ENCODE measurements at places on chromosomes 1 and 21. TPM values are rescaled to one million over a fixed set of nuclear protein-coding genes. Genes with fewer than 3 reads are reported as not detected.

GRCh38 chr1:101295209-101295608, 58.4 kb downstream of the S1PR1 start:
- H3K27me3 ChIP-seq: peaks cover 5% of the 10 kb centered on the region
- H3K4me3 ChIP-seq: no peak overlapping the region
- H3K4me1 ChIP-seq: no peaks in the 10 kb centered on the region

The FMO2 gene
- 0.28 TPM for polyA plus RNA-seq

GRCh38 chr1:54806931-54807611, 5.9 kb upstream of the TTC22 start:
- no peak overlapping the region for H3K4me3 ChIP-seq
- DNase-seq: no peak
- peaks cover 37% of the 10 kb centered on the region for H3K4me1 ChIP-seq
- H3K27ac ChIP-seq: no peak overlapping the region

- no peaks in the 10 kb centered on the region for H3K27me3 ChIP-seq
- no peak overlapping the region for H3K4me3 ChIP-seq
- H3K4me1 ChIP-seq: peaks cover 7% of the 10 kb centered on the region
- H3K27ac ChIP-seq: peak overlapping the region; percentile 16
- peak; percentile 47 for DNase-seq
These were observed 423.5 kb upstream of the PROX1 start for GRCh38 chr1:213564215-213564659.

The FMO4 gene
- 27.1 TPM for polyA plus RNA-seq

- DNase-seq: no peak
- no peaks in the 10 kb centered on the region for H3K36me3 ChIP-seq
- H3K27ac ChIP-seq: no peak overlapping the region
- no peak overlapping the region for H3K4me3 ChIP-seq
- no peaks in the 10 kb centered on the region for H3K4me1 ChIP-seq
These were observed 97.3 kb upstream of the HMCN1 start for GRCh38 chr1:185636848-185637247.

- no peaks in the 10 kb centered on the region for H3K27me3 ChIP-seq
- H3K36me3 ChIP-seq: peaks cover under 1% of the 10 kb centered on the region
- no peak overlapping the region for H3K4me3 ChIP-seq
- H3K27ac ChIP-seq: no peak overlapping the region
- H3K4me1 ChIP-seq: no peaks in the 10 kb centered on the region
These were observed 41.7 kb downstream of the KCNAB2 start for GRCh38 chr1:6087377-6087772.

DNA sequence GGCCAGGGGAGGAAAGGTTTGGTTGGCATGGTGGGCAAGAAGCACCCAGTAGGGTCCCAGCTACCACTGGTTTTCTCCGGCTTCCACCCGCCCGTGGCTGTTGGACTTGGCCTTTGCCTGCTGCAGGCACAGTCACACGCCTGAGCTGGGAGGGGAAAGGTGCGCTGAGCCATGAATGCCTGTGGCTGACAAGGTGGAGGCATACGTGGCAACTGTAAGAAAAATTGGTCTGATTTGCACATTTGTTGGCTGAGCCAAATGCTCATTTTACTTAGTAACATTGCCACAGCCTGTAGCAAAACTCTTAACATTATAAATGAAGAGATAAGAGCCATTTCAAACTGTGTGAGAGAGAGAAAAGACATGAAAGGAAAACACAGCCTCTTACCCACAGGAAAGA, 191.6 kb downstream of the PTPRC start:
- H3K36me3 ChIP-seq: no peaks in the 10 kb centered on the region
- H3K27ac ChIP-seq: no peak overlapping the region
- no peaks in the 10 kb centered on the region for H3K4me1 ChIP-seq
- DNase-seq: no peak
- H3K4me3 ChIP-seq: no peak overlapping the region

The UTS2 gene
- 0.36 TPM for polyA plus RNA-seq

- no peak overlapping the region for H3K4me3 ChIP-seq
- no peak overlapping the region for H3K27ac ChIP-seq
- no peaks in the 10 kb centered on the region for H3K4me1 ChIP-seq
- no peaks in the 10 kb centered on the region for H3K36me3 ChIP-seq
- no peaks in the 10 kb centered on the region for H3K27me3 ChIP-seq
These were observed 96.5 kb upstream of the CAMK1G start for GRCh38 chr1:209486861-209487593.

GRCh38 chr1:42852608-42852980, 6.2 kb downstream of the ZNF691 start:
- H3K4me1 ChIP-seq: no peaks in the 10 kb centered on the region
- peak; percentile 16 for DNase-seq
- no peak overlapping the region for H3K4me3 ChIP-seq
- H3K27ac ChIP-seq: no peak overlapping the region
- no peaks in the 10 kb centered on the region for H3K27me3 ChIP-seq

- no peaks in the 10 kb centered on the region for H3K4me1 ChIP-seq
- DNase-seq: no peak
- no peaks in the 10 kb centered on the region for H3K27me3 ChIP-seq
- H3K27ac ChIP-seq: no peak overlapping the region
These were observed 18.6 kb downstream of the L1TD1 start for GRCh38 chr1:62213075-62213914.

DNA sequence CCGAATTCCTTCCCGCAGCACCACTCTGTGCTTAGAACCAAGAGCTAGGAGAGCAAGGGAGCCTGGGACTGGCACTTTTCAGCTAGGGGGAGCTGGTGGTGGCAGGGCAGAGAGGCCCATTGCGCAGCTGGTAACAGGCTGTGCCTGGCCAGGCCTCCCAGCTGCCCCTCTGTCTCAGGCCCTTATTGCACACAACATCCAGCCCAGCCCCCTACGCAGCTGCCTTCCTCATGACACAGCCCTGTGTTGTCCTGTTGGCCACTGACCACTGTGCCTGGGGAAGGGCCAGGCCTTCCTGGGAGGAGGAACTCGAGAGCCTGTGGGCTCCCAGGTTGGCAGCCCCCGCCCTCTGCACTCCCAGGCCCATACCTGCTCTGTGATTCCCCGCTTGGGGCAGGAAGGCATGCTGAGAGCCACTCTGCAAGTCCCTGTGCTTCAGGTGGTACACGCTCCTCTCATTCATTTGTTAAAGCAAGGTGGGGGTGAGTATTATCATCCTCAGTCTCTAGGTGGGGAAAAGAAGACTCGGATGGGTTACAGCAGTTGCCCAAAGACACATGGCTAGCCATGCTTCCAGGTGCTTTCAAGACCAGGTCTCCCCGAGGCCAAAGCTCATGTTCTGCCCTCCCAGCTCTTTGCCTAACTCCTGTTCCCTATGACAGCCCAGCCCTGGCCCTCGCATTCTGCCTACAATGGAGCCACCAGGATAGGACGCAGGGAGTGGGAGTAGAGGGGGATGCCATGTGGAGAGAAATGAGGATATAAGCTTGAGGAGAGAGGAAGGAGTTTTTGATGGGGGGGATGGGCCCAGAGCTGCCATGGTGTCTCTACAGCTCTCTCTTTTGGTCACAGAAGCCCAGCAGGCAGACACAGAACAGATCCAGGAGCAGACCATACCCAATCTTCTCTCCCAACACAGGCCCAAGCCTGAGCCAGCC, 81.8 kb downstream of the TMEM53 start:
- no peak overlapping the region for H3K27ac ChIP-seq
- no peak overlapping the region for H3K4me3 ChIP-seq
- peaks cover 9% of the 10 kb centered on the region for H3K27me3 ChIP-seq
- peaks cover 26% of the 10 kb centered on the region for H3K4me1 ChIP-seq
- no peak for DNase-seq

GRCh38 chr1:205676597-205676996, 3.7 kb downstream of the SLC45A3 start:
- no peaks in the 10 kb centered on the region for H3K27me3 ChIP-seq
- H3K36me3 ChIP-seq: peaks cover 4% of the 10 kb centered on the region
- peak; percentile 76 for DNase-seq
- H3K4me3 ChIP-seq: no peak overlapping the region
- H3K4me1 ChIP-seq: peaks cover 76% of the 10 kb centered on the region

The TMEM52 gene
- 18.5 TPM for polyA plus RNA-seq

GRCh38 chr21:34520764-34521508, 8.9 kb upstream of the KCNE1 start:
- peaks cover 40% of the 10 kb centered on the region for H3K36me3 ChIP-seq
- no peak for DNase-seq
- peaks cover 50% of the 10 kb centered on the region for H3K4me1 ChIP-seq
- no peaks in the 10 kb centered on the region for H3K27me3 ChIP-seq
- H3K4me3 ChIP-seq: no peak overlapping the region
- H3K27ac ChIP-seq: peak overlapping the region; percentile 87

DNA sequence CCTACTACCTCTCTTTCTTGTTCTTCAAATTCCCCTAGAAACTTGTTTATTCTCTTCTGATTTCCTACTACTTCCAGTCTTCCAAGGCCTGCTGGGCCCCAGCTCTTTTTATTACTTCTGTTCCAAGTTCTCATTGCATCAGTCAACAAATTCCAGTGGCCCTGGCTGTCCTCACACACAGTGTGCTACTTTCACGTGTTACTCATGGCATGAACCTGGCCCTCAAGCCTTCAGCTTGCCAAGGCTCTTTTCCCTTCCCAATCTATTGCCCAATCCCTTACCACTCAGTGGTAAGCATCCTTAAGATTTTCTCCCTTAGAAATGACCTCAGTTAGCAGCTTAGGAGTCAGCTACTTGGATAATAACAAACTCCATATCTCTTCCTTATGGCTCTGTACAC, 613.5 kb downstream of the LMO4 start:
- H3K4me1 ChIP-seq: peaks cover 12% of the 10 kb centered on the region
- DNase-seq: peak; percentile 81
- H3K4me3 ChIP-seq: no peak overlapping the region

GRCh38 chr1:16727190-16728111, 12.9 kb upstream of the RNU1-4 start:
- no peaks in the 10 kb centered on the region for H3K36me3 ChIP-seq
- H3K27me3 ChIP-seq: peaks cover 11% of the 10 kb centered on the region
- no peak overlapping the region for H3K4me3 ChIP-seq
- H3K27ac ChIP-seq: no peak overlapping the region
- no peak for DNase-seq
- no peaks in the 10 kb centered on the region for H3K4me1 ChIP-seq

- H3K27ac ChIP-seq: peak overlapping the region; percentile 82
- H3K4me1 ChIP-seq: peaks cover 16% of the 10 kb centered on the region
- H3K36me3 ChIP-seq: no peaks in the 10 kb centered on the region
These were observed 887 bp downstream of the SLC19A2 start for GRCh38 chr1:169484683-169485430.

The CELA3B gene
- polyA plus RNA-seq: 0.21 TPM

DNA sequence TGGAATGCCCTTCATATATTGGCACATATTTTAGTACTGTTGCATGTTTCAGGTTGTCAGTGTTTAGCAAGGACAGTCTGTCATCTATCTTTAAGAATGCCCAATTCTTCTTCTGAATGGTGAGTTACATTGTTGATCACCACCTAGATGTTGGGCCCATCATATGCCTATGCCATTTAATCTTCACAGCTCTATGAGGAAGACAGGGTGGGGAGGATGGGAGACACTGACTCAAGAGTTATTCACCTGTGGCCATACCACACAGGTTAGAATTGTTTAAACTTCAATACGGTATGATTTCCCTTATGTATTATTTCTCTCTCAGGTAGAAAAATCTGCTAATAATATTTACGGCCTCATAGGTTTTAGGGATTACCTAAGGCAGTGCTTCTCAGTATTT, 44.8 kb downstream of the MPZL1 start:
- no peaks in the 10 kb centered on the region for H3K27me3 ChIP-seq
- no peak overlapping the region for H3K4me3 ChIP-seq
- peaks cover 6% of the 10 kb centered on the region for H3K4me1 ChIP-seq
- no peak overlapping the region for H3K27ac ChIP-seq
- DNase-seq: no peak
- peaks cover 22% of the 10 kb centered on the region for H3K36me3 ChIP-seq

DNA sequence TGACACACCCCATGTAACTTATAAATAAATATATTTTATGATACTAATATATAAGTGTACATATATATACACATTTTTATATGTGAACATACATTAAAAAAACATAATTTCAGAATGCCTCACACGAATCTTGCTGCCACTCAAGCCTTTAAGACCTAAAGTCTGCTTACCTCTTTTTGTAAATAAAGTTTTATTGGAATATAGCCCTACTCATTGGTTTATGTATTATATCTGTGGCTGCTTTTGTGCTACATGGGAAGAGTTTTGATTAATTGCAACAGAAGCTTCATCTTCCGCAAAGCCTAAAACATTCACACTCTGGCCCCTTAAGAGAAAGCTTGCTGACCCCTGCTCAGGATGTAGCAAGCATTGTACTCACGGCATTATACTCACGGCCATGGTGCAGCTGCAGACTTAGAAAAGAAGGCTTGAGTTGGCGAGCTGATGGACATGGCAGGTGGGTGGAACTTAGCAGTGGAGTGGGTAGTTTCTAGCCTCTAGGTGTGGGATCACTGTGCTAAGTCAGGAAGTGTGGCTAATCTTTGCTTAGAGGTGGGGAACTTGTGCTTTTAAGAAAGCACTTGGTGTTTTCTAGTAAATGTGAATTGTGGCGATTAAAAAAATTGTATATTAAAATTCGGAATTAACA, 80.8 kb downstream of the DYRK1A start:
- peaks cover 18% of the 10 kb centered on the region for H3K36me3 ChIP-seq
- DNase-seq: no peak
- no peaks in the 10 kb centered on the region for H3K27me3 ChIP-seq

The CCDC27 gene
- polyA plus RNA-seq: 0.03 TPM

- no peak overlapping the region for H3K4me3 ChIP-seq
- H3K27me3 ChIP-seq: no peaks in the 10 kb centered on the region
- no peak overlapping the region for H3K27ac ChIP-seq
- peaks cover 18% of the 10 kb centered on the region for H3K36me3 ChIP-seq
These were observed 7.5 kb downstream of the S100A11 start for GRCh38 chr1:152029144-152029928.

GRCh38 chr1:193417945-193418744, 231.7 kb upstream of the B3GALT2 start:
- no peaks in the 10 kb centered on the region for H3K4me1 ChIP-seq
- H3K27ac ChIP-seq: no peak overlapping the region
- no peaks in the 10 kb centered on the region for H3K36me3 ChIP-seq
- DNase-seq: peak; percentile 29
- H3K4me3 ChIP-seq: no peak overlapping the region
- no peaks in the 10 kb centered on the region for H3K27me3 ChIP-seq

The EGLN1 gene
- 30.4 TPM for polyA plus RNA-seq

DNA sequence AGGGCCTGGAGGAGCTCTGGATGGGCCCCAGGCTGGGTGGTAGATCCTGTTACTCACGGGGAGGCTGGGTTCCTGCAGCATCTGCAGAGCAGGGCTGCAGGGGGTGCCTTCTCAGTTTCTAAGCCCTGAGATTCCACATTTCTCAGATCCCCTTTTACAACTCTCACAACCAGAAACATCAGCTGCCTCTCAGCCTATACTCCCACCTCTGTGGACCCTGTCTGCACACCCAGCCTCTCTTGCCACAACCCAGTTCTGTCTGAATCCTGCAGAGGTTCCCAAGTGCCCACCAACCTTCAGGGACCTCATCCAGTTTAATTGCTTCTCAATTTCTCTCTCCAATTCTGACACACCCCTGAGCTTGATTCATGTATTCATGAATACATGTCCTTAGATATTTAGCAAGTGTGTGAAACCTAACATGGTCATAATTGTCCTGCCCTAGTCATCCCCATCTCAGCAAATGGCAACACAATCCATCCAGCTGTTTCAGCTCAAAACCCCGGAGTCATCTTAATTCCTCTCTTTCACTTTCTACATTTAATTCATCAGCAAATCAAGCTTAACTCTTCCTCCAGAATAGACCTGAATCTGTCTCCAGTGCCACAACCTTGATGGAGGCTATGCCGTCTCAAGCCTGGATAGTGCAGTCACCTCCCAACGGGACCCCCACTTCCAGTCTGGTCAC, 57.0 kb upstream of the NEK2 start:
- H3K27ac ChIP-seq: no peak overlapping the region
- DNase-seq: no peak
- no peaks in the 10 kb centered on the region for H3K27me3 ChIP-seq
- H3K36me3 ChIP-seq: no peaks in the 10 kb centered on the region

The RGS4 gene
- 8.1 TPM for polyA plus RNA-seq

GRCh38 chr1:195999022-195999421, 609.2 kb downstream of the KCNT2 start:
- H3K4me3 ChIP-seq: no peak overlapping the region
- no peaks in the 10 kb centered on the region for H3K27me3 ChIP-seq
- no peaks in the 10 kb centered on the region for H3K4me1 ChIP-seq
- H3K27ac ChIP-seq: no peak overlapping the region
- no peak for DNase-seq

Measured in large intestine (tissue), 12 donors.